Aorta (tissue), 5 donors: ENCODE measurements at places on chromosomes 16 and 17. TPM values are rescaled to one million over a fixed set of nuclear protein-coding genes. Genes with fewer than 3 reads are reported as not detected.
A peak's percentile ranks its signal among the peaks of the same experiment; 100 is the strongest.

Gene SCIMP
- 5.8 TPM for total RNA-seq

Gene PLA2G10
- total RNA-seq, result not detected

Gene RNF112
- 9.9 TPM for total RNA-seq

Gene SUZ12
- 18.3 TPM for total RNA-seq

Gene KRTAP2-3
- not detected for total RNA-seq

Gene RMI2
- total RNA-seq, result 0.81 TPM

Gene TNP2
- not detected for total RNA-seq

DNA sequence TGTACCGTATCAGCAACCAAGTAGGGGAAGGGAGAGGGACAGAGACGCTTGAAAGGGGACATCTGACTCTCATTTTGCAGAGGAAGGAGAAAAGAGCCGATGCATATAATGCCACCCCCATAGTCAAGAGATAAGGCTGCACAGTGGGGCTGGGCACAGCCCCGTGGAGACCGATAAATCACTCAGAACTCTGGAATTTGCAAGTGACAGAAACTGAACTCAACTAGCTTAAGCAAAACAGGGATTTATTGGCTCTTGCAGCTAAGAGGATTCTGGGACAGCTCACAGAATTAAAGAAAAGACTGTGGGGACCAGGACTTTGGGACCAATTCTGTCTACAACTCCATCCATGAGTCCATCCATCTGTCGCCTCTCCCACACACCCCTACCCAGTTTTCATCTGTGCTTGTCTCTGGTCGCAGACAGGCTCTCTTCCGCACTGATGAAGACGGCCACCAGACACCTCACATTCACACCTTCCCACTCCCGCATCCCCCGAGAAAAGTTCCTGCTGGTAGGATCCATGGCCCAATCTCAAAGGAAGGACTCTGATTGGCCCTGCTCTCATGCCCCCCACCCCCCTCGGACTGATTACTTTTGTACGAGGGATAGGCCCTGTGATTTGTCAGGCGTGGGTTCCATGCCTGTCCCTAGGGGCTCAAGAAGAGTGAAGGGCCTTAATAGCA lies 105.9 kb upstream of the RPL38 start:
- no peak for DNase-seq

DNA sequence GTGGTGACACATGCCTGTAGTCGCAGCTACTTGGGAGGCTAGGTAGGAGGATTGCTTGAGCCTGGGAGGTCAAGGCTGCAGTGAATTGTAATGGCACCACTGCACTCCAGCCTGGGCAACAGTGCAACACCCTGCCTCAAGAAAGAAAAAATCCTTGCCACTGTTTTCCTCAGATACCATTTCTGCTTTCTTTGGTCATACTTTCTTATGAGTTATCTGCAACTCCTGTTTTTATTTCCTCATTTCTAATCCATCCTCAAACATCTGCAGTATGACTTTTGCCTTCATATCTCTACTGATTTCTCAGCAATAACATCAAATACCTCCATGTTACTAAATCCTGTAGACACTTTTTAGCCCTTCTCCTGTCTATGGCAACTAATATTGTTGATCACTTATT lies 3.1 kb upstream of the AP2B1 start:
- no peak for DNase-seq

DNA sequence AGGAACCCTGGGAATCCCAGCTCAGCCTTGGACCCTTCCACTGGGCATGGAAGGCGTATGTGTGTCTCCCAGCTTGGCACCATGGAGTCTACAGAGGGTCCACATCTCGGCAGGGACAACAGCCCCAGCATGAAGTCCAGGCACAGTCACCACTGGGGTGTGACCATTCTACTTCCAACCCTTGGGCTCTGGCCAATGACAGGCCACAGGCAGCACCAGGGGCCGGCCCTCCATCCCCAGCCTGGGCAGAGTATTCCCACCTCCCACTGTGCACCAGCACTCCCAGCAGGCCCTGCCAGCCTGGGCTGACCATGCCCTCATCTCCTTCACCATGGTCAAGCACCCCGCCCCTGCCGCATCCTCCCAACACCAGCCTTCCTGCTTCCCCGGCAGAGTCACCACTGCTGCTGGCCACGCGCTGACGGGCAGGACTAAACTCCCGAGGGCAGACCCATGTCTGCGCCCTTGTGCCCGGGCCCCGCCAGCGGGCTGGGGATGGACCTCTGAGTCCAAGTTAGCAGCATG lies 9.5 kb upstream of the PPP1R27 start:
- DNase-seq, result no peak

- DNase-seq, result no peak
These were observed 437.1 kb upstream of the PMFBP1 start for GRCh38 chr16:72609066-72609465.

- DNase-seq, result no peak
These were observed 217.3 kb upstream of the IRX3 start for GRCh38 chr16:54503856-54504219.

GRCh38 chr16:4922721-4923342 lies 14.1 kb downstream of the PPL start:
- DNase-seq, result no peak

DNA sequence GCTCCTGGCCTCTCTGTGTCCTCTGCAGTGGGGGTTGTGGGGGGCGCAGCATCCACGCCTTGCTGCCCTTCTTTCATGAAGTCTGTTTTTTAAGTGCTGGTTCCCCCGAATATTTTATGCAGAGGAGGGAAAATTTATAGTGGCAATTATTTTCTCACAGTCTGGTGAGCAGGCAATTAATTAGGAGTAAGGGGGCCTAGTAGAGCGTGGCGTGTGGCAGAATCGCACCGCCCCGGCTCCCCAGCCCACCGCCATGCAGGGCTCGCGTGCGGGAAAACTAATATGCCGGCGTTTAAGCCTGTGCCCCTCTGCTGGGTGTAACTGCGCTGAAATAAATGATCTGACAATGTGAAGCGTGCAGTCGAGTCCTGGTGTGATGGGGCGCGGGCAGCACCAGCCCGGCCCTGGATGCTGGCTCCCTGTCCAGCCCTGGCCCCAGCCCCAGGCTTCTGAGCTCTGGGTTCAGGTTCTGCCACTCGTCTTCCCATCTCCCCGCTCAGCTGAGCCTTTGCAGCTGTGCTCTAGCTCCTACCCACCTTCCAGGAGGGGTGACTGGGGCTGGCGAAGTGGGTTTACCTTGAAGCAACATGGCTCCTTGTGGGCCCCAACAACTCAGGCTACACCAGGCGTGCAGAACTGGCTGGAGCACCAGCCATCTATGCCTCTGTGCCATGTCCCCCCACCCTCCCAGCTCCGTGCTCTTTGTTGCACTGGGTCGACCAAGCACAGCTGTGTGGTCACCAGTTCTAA lies 13.8 kb downstream of the ENGASE start:
- DNase-seq, result no peak

GRCh38 chr16:63617990-63618763 lies 1503.7 kb downstream of the CDH11 start:
- peak; percentile 62 for DNase-seq

GRCh38 chr17:41308918-41309359 lies at the start of gene KRTAP16-1:
TSS of gene KRTAP16-1 (minus strand) at chr17:41309309. CDS start at chr17:41309253, 56 bp downstream.
- DNase-seq, result peak; percentile 59

GRCh38 chr17:16304830-16305229 lies 48.4 kb downstream of the CENPV start:
- DNase-seq, result no peak

GRCh38 chr17:64653325-64653984 lies 8.7 kb downstream of the SMURF2 start:
- no peak for DNase-seq

DNA sequence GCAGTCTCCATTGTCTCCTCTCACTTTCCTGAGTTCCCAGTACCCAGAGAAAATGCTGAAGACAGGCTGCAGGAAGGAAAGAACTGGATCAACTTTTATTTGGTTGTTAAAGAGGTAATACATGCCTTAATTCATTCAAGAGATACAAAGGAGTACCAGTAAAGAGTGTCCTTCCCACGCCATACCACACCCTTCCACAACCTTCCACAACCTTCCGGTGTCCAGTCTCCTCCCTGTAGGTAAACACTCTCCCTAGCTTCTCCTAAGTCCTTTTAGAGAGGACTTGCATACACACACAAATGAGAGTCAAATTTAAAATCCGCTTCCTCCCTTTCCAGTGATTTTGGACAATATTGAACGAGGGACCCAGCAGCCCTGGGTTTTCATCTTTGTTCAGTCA lies 2.8 kb upstream of the CA7 start:
- DNase-seq, result no peak

DNA sequence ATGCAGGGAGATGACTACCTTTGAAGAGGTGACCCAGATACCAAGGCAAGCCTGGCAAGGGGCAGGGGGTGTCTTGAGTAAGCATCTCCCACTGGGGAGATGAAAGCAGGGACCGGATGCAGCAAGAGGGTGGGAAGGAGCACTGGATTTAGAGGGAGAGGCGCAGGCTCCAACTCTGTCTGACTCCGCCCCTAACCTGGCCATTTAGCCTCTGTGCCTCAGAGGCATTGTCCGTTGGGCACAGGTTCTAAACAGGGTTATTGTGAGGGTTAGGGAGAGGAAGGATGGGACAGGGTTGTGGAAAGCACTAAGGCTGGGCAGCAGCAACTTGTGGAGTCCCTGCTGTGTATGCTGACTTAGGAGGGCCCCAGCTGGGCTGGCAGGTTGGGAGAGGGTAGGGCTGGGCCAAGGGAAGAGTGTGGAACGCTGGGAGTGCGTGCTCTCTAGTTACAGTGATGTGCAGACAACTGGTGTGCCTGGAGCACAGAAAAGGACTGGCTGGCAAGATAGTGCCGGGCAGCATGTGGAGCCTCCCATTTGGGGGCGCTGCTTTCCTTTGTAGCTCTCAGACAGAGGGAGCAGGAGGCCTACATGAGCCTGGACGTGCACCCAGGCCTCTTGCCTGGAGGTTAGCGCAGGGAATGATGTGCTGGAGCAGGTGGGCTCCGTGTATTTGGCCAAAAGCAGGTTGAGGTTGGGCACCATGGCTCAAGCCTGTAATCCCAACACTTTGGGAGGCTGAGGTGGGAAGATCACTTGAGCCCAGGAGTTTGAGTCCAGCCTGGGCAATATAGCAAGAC lies 26.2 kb downstream of the TBX2 start:
- DNase-seq, result no peak

GRCh38 chr16:89241187-89242007 lies 23.9 kb downstream of the ZNF778 start:
- peak; percentile 88 for DNase-seq

DNA sequence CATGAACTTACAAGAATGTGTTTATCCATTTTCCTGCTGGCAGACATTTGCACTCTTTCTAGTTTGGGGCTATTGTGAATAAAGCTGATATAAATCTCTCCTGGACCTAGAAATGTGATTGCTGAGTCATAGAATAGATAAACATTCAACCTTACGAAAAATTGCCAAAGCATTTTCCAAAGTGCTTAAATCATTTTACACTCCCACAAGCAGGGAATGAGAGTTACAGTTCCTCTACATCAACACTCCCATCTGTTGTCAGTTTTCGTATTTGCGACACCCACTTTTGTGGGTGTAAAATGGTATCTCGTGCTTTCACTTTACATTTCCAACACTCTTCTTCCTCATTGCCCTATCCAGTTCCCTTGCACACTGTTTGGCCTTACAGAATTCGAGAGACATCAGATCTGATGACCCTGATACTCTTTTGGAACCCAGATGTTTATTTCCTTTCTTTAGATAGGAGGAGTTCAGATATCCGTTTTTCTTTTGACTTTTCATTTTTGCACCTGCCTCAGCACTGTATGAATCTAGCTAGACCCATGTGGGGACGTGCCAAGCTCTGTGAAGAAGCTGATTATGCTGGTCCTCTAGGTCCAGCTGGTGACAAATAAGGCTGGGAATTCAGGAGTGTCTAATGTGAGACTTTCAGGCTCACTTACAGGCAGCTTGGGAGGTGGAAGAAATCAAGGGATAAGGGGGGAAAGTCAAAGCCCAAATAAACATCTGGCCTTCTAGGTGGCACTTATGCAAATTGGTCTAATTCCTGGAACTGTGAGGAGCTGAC lies 14.0 kb downstream of the SOX9 start:
- no peak for DNase-seq

GRCh38 chr17:77888242-77889134 lies 70.0 kb upstream of the TNRC6C start:
- DNase-seq, result peak; percentile 36

GRCh38 chr17:16923097-16923903 lies 48.6 kb downstream of the TNFRSF13B start:
- DNase-seq, result no peak

GRCh38 chr17:72145962-72146361 lies 25.1 kb downstream of the SOX9 start:
- DNase-seq, result no peak

- DNase-seq, result no peak
These were observed 171.2 kb downstream of the ZNF423 start for GRCh38 chr16:49684696-49685095.

DNA sequence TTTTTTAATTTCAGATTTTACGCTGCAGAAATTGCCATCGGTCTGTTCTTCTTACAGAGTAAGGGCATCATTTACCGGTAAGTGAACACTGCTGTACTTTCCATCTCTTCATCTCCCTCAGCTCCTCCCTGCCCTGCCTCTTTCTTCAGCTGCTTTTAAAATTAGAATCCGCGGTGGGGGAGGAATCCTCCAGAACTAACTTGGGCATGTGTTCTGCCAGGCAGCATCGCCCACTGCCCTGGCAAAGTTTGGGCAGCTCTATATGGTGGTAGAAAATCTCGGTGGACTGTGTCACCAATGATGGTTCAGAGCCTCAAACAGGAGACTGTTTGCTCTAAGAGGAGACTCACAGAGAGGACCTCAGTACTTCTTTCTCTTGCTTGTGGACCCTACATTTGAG lies 81.6 kb upstream of the CACNG3 start:
- no peak for DNase-seq

DNA sequence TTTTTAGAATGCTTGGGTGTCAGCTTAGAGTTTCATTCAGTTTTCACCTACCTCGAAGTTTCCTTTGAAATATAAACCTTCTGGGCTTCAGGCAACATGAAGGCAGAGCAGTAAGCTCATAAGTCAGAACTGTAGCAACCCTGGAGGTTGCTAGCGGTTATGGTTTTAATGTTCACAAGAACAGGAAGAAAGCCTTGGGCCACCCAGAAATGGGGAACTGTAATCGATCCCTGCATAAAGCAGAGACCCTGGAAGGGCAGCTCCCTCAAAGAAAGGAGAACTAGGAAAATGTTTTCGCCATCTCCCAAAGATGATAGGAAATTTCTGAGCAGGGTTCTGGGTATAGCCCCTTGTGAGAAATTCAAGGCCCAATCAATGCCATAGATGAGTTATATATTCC lies 47.8 kb upstream of the RASL10B start:
- DNase-seq, result no peak

DNA sequence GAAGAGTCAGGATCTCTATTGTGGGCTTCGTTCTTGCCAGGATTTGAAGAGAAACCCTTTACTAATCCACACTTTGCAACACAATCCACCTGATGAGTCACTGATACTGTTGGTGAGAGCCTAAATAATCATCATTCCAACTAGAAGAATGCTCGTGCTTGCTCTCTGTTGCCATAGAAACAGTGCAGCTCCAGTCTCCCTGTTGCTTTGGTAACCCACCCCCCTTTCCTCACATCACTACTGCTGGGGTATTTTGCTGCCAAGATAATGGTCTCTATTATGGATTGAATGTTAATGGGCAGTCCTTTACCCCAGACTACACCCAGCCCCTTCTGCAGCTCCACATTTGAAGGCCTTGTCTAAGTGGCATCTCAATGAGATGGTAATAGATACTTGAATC lies 190.4 kb downstream of the ABCC12 start:
- no peak for DNase-seq

GRCh38 chr17:60583008-60583407 lies 17.0 kb upstream of the PPM1D start:
- no peak for DNase-seq
